Naive thymus-derived CD8-positive, alpha-beta T cell (primary cell): ENCODE measurements at places on chromosomes 3 and 15. TPM values are rescaled to one million over a fixed set of nuclear protein-coding genes. Genes with fewer than 3 reads are reported as not detected.

DNA sequence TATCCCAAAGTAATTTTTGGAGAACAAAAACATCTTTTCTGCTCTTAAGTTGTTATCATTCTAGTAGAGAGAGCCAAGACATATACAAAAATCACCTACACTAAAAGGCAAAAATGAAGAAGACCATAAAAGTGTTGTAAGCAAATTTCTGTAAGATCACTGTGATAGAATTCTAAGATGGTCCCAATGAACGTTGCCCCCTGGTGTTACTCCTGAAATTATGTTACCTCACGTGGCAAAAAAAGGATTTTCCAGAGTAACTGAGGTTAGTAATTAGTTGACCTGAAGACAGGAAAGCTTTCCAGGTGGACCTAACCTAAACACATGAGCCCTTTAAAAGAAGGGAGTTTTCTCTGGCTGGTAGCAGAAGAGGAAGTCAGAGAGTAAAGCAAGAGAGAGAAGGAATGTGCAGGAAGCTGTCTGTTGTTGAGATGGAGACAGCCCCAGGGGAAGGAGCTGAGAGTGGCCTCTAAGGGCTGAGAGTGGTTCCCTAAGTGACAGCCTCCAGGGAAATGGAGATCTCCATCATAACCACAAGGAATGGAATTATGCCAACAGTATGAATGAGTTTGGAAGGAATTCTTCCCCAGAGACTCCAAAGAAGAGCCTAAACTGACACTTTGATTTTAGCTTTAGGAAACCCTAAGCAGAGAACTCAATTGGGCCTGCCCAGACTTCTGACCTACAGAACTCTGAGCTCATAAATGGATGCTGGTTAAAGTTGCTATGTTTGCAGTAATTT lies 205.9 kb downstream of the CD47 start:
- H3K27me3 ChIP-seq = peaks cover 2% of the 10 kb centered on the region
- no peak overlapping the region for H3K27ac ChIP-seq
- no peak for DNase-seq
- H3K4me3 ChIP-seq = no peak overlapping the region
- H3K36me3 ChIP-seq = peaks cover 9% of the 10 kb centered on the region
- H3K4me1 ChIP-seq = no peaks in the 10 kb centered on the region

DNA sequence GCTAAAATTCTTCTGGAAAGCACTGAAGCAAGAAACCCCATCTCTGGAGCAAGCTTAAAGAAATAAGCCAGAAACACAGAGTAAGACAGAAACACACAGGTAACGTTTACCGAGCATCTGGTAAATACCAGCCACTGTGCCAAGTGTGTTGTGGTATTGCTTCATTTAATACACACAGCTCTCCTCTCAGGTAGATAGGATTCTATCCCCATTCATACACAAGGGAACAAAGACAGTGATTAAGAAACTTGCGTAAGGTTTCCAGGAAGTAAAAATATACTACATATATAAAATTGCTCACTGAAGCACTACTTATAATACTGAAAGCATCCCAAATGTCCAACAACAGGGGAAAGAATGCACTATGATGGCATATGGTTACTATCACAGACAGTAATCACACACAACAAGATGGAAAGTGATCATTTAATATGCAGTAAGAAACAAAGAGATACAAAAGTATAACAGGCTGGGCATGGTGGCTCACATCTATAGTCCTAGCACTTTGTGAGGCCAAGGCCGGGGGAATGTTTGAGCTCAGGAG lies 27.5 kb downstream of the TAMM41 start:
- no peaks in the 10 kb centered on the region for H3K27me3 ChIP-seq
- peaks cover 95% of the 10 kb centered on the region for H3K36me3 ChIP-seq
- H3K27ac ChIP-seq = no peak overlapping the region
- no peak overlapping the region for H3K4me3 ChIP-seq
- DNase-seq = no peak
- peaks cover 2% of the 10 kb centered on the region for H3K4me1 ChIP-seq

- no peaks in the 10 kb centered on the region for H3K27me3 ChIP-seq
- peaks cover 7% of the 10 kb centered on the region for H3K4me1 ChIP-seq
- H3K4me3 ChIP-seq = no peak overlapping the region
Observed at GRCh38 chr3:66381626-66382025, 119.2 kb downstream of the LRIG1 start.

CPLX3 gene
- total RNA-seq = 0.39 TPM
